Activated gamma-delta T cell treated with Interleukin-2 at 50 U/mL for 16 hours (primary cell): ENCODE measurements at places on chromosomes 16 and 17.

- peak; percentile 29 for DNase-seq
These were observed 448 bp downstream of the STAT5B start for GRCh38 chr17:42275527-42276358.

DNA sequence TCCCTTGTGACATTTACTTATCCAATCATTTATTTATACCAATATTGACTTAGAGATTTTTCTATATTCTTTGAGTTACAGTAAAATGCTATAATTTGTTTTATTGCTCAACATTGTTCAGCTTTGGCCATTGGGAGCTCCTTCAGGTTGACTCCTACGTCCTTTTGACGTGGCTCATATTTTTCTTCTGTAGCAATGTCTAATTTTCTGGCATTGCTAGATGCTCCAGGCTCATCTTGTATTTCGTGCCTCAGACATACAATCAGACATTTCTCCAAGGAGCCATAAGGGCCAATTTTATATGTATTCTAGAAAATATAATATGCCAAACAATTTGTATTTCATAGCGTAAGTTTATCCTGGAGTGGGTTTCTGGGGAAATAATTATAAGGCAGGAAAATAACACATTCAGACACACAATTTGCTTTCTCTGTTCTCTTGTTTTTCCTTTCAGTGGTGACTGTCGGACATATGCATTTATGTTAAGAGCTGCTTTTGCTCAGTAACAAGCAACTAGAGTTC is 355.1 kb upstream of the MON1B start:
- DNase-seq, result no peak

DNA sequence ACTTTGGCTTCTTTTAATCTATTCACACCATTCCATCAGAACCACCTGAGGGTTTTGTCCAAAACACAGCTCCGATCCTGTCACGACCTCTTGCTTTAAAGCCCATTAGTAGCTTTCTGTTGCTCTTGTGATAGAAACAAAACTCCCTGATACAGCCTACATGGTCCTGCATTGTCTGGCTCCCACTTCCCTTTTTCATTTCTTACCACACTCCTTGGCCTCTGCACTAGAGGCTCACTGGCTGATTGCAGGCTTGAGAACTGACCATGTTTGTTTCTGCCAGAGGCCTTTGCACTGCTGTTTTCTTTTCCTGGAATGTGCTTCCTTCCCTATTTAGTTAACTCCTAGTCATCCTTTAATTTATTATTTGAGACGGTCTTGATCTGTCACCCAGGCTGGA is 23.7 kb downstream of the IST1 start:
- no peak for DNase-seq

- no peak for DNase-seq
These were observed 291.1 kb downstream of the FOXL1 start for GRCh38 chr16:86869288-86870022.

DNA sequence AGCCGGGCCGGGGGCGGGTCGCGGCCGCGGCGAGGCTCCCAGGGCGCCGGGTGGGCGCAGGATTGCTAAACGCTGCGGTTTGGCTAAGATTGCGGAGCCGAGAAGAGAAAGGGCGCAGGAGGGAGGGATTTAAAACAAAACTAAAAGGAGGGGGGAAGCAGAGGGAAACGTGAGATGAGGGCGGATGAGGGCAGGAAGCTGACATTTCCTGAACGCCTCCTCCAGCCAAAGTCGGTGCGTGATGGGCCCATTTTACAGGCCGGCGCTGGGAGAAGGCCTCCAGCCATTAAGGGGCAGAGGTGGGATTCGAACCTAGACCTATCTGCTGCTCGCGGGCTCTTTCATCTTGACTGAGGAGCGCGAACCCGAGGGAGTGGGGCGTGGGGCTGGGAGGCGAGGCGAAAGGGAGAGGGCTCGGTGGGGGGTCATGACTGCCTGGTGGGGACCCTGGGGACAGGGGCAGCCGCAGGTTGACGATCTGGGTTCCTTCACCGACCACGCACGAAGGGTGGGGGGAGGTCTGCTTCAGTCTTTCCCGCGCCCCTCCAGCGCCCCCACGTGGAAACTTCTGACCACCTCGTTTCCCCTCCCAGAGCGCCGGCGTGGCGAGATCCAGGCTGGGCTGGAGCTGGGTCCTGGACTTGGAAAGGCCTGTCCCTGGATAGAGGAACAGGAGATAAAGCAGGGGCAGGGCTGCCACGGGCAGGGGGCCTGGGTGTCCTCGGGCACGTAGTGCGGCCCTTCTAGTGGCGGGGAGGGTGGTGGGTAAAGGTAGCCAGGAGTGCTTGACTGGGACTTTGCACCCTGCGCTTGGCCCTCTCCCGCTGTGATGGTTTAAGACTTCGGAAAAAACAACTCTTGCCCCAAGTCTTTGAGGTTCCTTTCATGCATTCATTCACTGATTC is 3.8 kb upstream of the TAC4 start:
- peak; percentile 63 for DNase-seq

GRCh38 chr17:81260641-81261040 is 21.5 kb downstream of the NDUFAF8 start:
- no peak for DNase-seq

- DNase-seq, result no peak
These were observed 8.7 kb downstream of the TMEM235 start for GRCh38 chr17:78240012-78240655.

DNA sequence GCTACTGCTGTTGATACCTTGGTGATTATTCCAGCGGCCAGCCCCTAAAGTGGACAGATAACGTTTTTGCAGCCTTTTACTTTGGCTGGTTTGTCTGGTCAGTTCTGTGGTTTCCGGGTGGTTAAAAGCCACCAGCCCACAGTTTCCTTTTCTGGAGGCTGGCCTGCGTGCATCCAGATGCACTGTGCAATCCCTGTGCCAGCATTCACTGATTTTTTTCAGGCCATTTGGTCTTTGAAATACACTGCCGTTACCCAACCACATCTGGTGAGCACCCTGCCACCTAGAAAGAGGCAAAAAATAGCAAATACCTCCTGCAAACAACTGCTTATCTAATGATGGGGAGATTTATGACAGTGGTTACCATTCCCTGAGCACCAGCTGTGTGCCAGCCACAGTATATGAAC is 797 bp downstream of the NUDT7 start:
- no peak for DNase-seq

DNA sequence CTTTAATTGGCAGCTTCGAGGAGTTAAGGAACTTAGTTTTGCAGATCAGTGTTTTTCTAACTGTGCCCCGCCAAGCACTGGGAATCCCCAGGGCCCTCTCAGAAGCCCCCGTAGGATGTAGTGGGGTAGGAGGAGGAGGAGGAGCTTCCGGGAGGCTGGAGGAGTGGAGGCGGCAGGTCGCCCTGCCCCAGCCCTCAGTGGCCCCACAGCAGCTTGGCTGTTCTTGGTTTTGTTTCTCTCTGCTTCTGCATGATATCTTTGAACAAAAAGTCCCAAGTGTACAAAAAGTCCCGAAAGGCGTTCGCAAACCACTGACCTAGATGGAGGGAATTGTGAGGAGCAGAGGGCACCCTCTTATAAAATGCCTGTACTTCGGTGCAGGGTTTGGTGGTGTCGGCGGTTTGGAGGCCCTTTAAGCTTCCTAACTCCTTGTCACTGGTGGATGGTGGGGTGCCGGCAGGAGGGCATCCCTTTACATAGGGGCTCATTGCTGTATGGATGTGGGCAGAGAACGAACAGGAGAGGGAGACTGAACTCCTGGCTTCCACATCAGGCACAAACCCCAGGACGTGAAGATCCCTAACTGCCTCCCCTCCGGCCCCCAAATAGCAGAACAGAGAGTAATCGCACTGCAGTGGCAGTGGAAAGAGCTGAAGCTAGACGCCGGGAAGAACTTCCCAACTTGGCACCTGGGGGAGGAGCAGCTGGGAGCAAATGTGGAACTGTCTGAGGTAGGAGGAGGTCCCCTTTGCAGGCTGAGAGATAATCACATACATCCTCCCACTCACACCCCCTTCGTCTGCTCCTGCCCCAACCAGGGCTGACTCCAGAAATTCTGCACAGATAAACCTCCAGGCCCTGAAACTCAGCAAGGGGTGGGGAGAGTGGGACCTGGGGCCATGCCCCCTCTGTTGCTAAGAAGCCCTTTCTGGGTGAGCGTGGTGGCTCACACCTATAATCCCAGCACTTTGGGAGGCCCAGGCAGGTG is 20.1 kb downstream of the EPOP start:
- DNase-seq, result no peak

- no peak for DNase-seq
These were observed 99.8 kb downstream of the CDH11 start for GRCh38 chr16:65021852-65022595.

GRCh38 chr17:77354670-77355455 is 214.1 kb downstream of the SEC14L1 start:
- peak; percentile 2 for DNase-seq

- DNase-seq, result no peak
These were observed 476.4 kb downstream of the MAF start for GRCh38 chr16:79124016-79124756.

DNA sequence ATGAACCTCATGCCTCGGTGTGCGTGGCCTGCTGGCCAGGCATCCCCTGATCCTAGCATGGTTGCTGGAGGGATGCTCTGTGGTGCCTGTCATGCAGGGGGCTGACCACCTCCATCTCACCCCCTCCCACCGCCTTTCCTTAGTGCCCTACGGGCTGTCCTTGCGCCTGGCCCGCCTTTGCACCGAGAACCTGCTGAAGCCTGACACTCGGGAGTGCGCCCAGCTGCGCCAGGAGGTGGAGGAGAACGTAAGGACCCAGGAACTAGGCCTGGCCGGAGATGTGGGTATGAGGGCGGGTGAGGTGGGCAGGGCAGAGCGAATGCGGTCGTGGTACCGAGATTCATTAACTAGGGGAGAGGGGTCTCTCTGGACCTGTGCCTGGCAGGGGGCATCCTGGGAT is 19.0 kb downstream of the ITGB4 start:
- no peak for DNase-seq

DNA sequence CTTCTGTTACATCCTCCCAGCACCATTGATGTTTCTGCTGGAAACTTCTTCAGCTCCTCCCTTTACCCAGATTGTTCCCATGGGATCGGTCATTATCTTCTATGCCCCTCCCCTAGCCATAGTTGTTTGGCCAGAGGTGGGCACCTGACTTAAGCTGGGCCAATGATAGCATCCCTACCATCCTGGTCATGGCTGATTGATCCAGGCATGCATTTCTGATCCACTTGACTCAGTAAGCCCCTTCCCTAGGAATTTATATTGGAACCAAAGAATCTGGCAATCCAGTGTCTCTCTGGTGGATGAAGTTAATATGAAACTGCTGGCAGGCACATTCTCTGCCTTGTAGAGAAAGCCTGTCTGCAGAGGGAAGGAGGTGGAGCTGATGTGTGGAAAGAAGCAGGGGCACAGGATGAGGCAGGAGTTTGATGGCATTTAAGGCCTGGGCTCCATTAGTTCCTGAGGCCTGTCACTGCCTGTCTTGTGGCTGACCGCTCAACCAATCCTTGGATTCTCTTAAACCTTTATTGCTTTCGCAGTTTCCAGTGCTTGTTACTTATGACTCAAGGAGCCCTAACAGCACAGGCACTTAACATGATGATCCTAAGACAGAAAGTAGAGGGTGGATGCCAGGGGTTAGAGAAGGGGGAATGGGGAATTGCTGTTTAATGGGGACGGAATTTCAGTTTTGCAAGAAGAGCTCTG is 152.4 kb downstream of the ABCC12 start:
- no peak for DNase-seq
